ENCODE measurements at places on chromosomes 16 and 17. TPM values are rescaled to one million over a fixed set of nuclear protein-coding genes. Genes with fewer than 3 reads are reported as not detected.

- no peak for DNase-seq
Measured at GRCh38 chr16:49399594-49400364, 26.2 kb downstream of the C16orf78 start.

GRCh38 chr16:20851601-20852000 is 45.3 kb downstream of the REXO5 start:
- DNase-seq, result no peak

GRCh38 chr16:19542138-19542821 is 13.2 kb upstream of the VPS35L start:
- DNase-seq, result no peak

GRCh38 chr16:56689171-56689570 is 6.9 kb downstream of the MT1X start:
- no peak for DNase-seq

DNA sequence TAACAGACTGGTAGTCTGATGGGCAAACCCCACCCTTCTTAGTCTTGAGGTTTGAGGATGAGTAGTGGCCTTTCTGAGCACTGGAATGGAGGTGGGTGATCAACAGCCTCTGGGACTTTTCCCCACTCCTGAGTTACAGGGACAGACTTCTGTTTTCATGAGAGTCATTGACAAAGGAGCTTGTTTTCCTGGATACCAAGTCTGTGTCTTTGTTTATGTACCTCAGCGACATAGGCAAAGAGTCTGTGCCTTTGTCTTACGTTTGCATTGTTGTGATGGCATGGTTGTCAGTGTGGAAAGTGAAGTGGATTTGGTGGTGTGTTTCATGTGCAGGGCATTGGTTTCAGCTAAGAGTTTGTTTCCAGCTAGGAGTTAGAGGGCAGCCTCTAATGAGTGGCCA is 17.5 kb downstream of the EPN2 start:
- DNase-seq, result no peak

DNA sequence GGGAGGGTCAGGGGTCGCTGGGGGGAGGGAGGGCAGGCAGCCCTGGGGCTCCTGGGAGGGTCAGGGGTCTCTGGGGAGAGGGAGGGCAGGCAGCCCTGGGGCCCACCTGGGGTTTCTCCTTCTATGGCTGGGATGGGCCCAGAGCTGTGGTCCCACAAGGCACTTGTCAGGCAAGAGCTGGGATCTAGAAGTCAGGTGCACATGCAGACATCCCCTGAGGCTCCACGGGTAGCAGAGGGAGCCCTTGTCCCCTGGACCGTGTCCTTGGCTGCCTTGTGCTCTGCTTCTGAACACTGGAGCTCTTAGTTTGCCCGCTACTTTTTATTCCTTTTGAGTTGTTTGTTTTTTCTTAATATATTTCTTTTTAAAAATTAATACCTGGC is 1.8 kb downstream of the TUBB3 start:
- DNase-seq, result no peak

DNA sequence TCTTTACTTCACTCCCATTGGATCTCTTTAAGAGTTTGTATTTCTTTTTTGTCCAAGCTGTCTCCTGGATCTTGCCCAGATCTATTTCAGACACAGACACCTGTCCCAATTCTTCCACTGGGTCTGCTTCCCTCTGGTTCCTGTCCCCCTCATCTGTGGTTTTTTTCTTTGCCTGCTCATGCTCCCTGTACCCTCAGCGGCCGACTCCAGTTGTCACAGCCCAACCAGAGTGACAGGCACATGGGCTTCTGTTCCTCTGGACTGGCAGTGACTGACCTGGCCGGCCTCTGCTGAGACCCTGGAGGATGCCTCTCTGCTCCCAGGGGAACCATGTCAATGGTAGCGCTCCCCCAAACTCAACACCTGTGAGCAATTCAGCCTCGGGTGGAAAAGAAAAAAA is 142.6 kb downstream of the WSCD1 start:
- DNase-seq, result no peak

DNA sequence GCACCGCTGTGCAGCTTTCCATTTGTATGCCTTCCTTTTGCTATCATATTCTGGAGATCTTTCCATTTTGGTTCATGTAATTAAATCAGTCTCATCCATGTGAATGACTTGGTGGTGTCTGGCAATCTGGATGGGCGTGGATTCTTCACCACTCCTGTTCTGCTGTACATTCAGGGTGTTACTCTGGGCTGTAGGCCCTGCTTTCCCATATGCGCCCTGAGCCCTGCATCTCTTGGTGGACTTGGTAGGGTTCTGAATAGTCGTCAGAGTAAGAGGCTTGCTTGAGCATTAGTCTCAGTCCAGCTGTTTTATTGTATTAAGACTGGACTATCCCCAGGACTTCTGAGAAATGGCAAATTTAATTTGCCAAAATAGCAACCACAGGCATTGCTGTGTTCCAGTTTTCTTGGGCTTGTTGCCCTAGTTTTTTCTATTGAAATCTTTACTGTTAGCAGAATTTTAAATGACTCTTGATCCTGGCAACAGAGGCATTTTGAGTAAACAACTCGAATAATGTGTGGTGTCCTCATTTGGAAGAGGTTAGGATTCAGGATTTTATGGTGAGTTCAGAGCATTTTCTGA is 14.9 kb downstream of the BANP start:
- no peak for DNase-seq

DNA sequence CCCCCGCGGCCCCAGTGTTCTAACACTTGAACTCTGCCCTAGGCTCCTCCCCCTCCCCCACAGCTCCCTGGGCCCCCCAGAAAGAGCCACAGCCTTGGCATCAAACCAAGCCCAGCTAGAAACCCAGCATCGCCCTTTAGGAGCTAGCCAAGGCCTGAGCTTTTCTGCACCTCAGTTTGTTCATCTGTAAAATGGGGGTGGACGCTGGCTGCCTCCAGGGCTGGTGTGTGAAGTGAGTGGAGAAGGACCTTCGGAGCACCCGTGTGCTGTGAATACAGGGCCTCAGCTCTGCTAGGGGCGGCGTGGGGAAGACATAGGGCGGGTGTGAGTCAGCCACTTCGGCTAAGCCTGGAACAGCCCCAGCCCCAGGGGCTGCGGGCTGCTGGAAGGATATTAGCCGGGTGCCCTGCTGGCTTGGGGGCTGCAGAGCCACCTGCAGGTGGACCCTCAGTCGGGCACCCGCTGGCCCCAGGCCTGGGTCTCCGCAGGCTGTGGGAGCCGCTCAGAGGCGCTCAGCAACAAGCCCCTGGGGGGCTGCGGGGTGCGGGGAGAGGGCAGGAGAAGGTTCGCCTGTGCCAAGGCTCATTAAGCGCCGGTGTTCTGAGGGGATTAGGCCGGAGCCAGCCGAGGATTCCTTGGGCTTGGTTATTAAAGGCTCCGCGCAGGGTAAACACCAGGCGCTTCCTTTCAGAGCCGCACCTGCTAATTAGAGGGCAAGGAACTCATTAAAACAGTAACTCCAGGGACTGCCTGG is 217.0 kb upstream of the CIBAR2 start:
- no peak for DNase-seq

DNA sequence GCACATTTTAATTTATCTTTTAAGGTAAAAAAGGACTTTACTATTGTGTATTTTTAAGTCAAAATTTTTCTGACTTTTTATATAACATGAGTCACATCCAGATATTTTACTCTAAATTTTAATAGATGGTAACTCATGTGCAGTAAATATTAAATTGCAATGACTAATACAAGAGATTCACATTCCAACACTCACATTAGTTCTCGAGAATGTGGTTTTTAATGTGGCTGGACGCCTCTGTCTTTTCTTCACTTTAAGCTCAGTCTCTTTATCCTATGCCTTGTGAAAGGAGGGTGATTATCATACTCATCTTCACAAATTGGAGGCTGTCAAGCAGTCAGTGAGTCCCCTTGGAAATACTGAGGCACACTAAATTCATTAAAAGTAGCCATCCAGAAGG is 315.6 kb downstream of the HS3ST3B1 start:
- no peak for DNase-seq

GRCh38 chr16:8436931-8437330 is 153.4 kb downstream of the TMEM114 start:
- no peak for DNase-seq

- DNase-seq, result no peak
Measured at GRCh38 chr17:1087381-1088241, 90.7 kb downstream of the TIMM22 start.

DNA sequence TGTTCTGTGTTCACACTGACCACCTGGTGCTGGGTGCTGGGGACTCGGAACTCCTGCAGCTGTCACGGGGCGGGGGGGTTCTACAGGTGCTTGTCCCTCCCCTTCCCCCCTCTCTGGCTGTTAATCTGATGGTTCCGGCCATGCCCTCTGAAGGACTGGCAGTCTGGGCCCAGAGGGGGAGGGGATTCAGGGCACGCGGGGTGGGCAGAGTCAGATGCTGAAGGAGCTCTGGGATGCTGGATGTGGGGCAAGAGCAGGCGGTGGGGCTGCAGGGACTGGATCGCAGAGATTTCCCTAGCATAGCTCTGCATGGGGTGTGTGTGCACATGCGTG is 5.4 kb upstream of the TBX21 start:
- DNase-seq, result no peak

GRCh38 chr17:57166803-57167202 is 81.8 kb downstream of the AKAP1 start:
- DNase-seq, result no peak

DNA sequence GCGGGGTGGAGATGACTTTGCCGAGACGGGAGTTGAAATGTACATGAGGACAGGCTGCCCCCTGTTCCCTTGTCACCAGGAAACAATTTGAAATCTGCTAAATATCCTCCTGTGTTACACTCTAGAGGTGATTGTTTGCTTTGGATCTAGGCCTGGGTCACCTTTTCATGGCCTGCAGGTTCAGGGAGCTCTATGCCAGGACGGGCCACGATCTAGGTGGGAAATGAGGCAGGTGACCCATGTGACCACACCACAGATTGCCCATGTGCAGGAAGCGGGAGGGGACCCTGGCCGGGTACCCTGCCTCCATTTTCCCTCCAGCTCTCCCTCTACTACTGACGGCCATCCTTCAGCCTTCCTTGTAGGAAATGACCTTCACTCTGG is 43.4 kb downstream of the MEAK7 start:
- DNase-seq, result no peak

- no peak for DNase-seq
Measured at GRCh38 chr16:82419332-82419731, 207.4 kb upstream of the CDH13 start.

- no peak for DNase-seq
Measured at GRCh38 chr17:72378414-72379390, 257.9 kb downstream of the SOX9 start.

DNA sequence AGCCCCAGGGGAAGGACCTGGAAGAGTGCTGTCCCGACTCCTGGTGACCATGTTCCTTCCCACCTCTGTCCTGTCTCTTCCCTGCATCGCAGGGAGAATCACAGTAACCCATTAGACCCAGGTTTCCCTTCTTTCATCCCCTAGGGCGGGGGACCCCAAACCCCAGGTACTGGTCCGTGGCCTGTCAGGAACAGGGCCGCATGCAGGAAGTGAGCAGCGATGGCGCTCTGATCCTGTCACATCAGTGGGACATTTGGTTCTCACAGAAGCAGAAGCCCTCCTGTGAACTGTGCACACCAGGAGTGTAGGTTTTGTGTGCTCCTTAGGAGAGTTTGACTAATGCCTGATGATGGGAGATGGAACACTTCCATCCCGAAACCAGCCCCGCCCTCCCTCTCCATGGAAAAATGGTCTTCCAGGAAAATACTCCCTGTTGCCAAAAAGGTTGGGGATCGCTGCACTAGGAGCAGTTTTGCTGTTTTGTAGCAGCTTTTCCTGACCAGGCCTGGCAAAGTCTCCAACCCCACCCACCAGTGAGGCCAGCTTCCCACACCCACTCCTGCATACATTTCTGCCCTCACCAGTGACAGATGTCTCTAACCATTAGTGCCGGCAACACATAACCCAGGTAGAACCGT is 10.5 kb downstream of the MNT start:
- no peak for DNase-seq

DNA sequence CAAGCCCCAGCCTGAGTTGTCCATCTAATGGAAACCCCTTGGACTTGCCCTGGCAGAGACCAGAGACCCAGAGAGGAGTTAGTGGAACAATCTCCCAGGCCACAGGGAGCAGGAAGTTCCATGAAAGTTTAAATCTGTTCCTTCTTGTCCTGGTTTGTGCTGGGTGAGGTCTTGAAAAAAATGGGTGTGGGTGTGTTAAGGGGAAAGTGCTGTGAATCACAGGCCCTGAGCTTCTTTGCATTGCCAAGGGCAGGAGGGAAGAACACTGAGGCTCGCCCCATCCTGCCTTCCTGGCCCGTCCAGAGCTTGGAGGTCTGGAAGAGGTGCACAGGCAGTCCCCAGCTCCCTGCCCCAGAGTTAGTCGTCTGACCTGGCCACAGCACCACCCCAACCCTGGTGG is 2.3 kb downstream of the ADORA2B start:
- no peak for DNase-seq

GRCh38 chr16:67679935-67680897 is 13.6 kb downstream of the C16orf86 start:
- DNase-seq, result no peak

GRCh38 chr17:17813725-17814095 is 23.1 kb downstream of the SREBF1 start:
- no peak for DNase-seq

GRCh38 chr16:67807148-67807682 is 526 bp downstream of the TSNAXIP1 start:
- DNase-seq, result no peak

DNA sequence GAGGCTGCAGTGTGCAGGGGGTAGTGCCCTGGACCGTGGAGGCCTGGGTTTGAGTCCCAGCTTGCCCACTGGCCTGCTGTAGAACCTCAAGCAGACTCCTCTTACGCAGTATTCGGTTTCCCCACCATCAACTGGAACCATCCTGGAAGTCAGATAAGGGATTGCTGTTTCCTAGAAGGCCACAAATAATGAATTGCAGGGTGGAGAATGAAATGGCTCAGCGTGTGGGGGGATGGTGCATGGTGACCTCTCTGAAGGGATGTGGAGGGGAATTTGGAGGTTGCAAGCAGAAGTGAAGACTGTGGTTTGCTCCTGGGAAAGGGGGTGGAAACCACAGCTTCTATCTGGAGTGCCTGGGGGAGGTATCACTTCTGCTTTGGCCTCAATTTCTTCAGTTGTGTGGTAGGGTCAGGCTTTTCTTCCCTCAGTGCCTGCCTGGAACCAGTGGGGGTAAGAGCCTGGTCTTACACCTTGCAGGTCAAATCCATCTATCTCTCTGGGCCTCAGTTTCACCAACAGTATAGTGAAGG is 1.7 kb downstream of the ADGRG5 start:
- DNase-seq, result no peak

- no peak for DNase-seq
Measured at GRCh38 chr16:85202631-85203461, 90.6 kb upstream of the CIBAR2 start.

GRCh38 chr16:6864244-6864643 is 468.4 kb upstream of the RBFOX1 start:
- DNase-seq, result no peak

CFAP97D1 gene
- not detected for total RNA-seq

KRTAP4-5 gene
- total RNA-seq, result not detected

LLGL1 gene
- total RNA-seq, result 18.4 TPM

CRISPLD2 gene
- total RNA-seq, result 12.9 TPM

ZNF75A gene
- 24.5 TPM for total RNA-seq

RNPS1 gene
- total RNA-seq, result 249 TPM

KRTAP4-4 gene
- total RNA-seq, result not detected

TAC4 gene
- not detected for total RNA-seq

LRRC37A gene
- 2.7 TPM for total RNA-seq

CDRT15L2 gene
- not detected for total RNA-seq

All from Panc1 (cell line).